SW480 (cell line): ENCODE measurements at places on chromosomes 5 and 9.

- DNase-seq, result no peak
These were observed 8.8 kb upstream of the FCN2 start for GRCh38 chr9:134871697-134872340.

GRCh38 chr9:136610426-136610825, 52.3 kb upstream of the EGFL7 start:
- DNase-seq, result no peak

DNA sequence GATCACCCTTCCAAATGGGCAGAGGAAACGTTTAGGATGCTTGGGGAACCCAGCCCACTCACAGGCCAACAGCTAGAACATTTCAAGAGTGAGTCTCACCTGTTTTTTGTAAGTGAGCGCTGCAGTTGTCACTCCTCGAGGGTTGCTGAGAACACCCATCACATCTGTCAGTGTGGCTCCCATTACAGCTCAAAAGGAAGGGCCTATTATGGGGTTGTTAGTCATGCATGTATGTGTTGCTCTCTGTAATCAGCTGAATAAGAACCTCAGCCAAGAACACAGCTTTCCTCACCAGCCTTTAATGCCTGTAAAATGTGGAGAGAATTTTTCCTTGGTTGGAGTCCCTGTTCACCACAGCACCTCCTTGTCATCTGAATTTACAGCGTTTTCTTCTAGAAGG, 196.3 kb upstream of the KLF4 start:
- no peak for DNase-seq

DNA sequence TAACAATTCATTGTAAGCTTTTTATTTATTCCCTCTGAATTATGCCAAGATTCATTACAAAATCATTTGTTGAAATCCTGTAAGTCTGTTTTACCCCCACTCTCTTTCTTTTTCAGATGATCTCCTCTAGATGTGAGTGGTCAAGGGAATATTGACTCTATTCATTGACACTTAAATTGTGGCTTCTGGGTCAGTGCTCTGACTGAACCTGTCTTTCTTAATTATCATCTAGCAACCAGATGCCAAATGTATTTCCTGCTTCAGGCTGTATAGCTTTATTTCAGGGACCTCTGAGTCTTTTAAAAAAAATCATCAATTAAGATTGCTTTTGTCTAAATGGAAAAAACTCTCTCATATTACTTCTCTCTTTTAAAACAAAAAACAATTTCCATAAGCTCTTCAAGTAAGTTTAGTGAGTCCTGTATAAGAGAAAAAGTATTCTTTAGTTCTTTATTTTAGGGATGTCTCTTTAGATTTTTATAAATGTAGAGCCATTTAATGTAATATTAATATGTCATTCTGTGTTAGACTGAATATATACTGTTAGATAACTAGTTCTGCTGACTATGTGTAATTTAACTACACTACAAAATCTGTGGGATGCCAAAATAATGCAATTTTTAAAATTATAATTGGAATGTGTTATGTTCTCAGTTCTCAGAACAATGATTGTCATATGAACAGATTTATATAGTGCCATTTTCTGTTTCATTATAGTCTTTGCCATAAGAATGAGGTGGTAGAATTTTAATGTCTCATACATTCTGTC, 645.8 kb upstream of the EDIL3 start:
- no peak for DNase-seq

DNA sequence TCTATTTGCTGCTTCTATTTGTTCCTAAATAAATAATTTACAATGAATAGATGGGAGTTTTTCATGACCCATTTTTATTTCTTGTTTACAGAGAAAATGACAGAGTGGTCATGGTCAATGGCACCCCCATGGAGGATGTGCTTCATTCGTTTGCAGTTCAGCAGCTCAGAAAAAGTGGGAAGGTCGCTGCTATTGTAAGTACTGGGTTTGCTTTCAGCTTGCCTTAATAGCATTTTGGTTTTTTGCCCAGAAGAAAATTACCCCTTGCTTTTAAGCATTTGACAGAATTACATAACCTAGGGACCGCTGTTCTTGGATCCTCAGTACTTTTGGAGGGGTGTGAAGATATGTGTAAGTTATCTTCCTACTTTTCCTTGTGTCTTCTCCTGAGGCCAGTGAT, 44.1 kb downstream of the TJP2 start:
- no peak for DNase-seq

- peak; percentile 30 for DNase-seq
These were observed 899 bp upstream of the SHC3 start for GRCh38 chr9:89179540-89179894.

DNA sequence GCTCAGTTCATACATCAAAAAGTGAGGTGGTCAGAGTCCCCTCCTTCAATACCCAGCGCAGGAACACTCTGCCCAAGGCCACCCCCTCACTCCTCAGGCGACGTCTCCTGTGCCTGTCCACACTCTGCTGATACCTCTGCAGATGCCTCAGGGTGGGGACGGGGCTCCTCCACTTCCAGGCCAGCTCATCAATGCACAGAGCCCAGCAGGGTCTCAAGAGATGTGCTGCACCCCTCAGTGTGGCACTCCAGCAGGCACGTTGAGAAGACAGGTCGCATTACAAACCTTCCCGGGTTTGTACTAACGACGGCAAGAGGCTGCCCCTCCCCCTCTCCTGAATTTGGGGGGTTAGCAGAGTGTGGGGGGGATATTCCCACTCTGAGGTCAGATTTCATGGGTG, 128.5 kb downstream of the ZNF354C start:
- DNase-seq, result no peak

- DNase-seq, result no peak
These were observed 25.8 kb downstream of the HAVCR1 start for GRCh38 chr5:157033071-157033583.

GRCh38 chr5:112216140-112216539, 202.9 kb downstream of the EPB41L4A start:
- DNase-seq, result no peak

DNA sequence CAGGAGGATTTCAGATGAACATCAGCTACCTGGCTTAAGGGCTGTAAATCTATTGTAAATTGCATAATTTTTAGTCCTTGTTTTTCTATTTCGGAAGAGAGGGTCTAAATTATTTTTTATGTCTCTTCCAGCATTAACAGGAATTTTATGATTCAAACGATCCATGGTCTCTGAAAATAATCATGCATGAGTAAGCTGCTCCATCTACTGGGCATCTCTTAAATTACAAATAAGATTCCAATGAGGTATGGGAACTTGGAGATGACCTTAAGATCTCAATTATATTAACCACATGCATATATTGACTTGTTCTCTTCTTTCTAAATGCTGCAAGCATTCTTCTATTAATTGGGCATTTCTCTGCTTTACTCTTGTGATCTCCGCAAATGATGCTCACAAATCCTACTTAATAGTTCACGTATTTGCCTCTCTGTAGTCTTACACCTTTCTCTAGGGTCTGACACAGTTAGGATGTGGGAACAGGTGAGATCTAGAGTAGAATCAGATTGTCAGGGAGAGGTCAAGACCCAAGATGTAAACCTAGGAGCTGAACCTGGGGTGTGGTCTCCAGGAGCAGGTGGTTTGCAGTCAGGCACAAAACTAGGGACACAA, 86.9 kb downstream of the NUDT12 start:
- DNase-seq, result peak; percentile 49

DNA sequence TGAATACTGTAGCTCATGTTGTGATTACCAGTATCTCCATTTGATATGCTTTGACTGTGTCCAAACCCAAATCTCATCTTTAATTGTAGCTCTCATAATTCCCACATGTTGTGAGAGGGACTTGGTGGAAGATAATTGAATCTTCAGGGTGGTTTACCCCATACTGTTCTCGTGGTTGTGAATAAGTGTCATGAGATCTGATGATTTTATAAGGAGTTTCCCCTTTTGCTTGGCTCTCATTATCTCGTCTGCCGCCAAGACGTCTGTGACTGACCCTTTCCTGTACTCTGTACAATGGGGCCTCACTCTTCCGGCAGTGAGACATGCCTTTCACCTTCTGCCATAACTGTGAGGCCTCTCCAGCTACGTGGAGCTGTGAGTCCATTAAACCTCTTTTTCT, 59.3 kb downstream of the TRIO start:
- no peak for DNase-seq

GRCh38 chr9:83266666-83267496, 203.9 kb upstream of the RASEF start:
- DNase-seq, result no peak
